ENCODE measurements at places on chromosomes 4 and X.

DNA sequence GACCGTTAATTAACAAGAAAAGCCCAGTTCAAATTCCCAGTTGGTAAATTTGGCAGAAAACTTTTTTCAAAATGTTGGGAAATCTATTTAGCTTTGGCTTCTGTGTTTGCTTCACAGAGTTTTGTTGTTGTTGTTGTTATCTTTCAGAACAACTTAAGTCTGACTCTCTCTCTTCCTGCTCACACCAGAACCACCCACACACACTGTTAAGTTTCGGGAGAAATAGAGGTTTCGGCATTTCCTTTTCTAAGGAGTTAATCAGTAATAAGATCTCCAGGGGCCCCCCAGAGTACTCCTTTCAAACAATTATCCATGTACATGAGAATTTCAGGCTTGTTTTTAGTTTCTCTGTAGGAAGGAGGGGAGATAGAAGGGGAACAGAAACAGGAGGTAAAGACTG lies 106.2 kb upstream of the PTCHD1 start:
- DNase-seq: no peak

GRCh38 chrX:96361844-96362243 lies 322.8 kb upstream of the DIAPH2 start:
- no peak for DNase-seq

- no peak for DNase-seq
Observed at GRCh38 chr4:2062808-2063524, 3.8 kb downstream of the NAT8L start.

GRCh38 chr4:43243433-43244116 lies 351.1 kb downstream of the GRXCR1 start:
- no peak for DNase-seq

DNA sequence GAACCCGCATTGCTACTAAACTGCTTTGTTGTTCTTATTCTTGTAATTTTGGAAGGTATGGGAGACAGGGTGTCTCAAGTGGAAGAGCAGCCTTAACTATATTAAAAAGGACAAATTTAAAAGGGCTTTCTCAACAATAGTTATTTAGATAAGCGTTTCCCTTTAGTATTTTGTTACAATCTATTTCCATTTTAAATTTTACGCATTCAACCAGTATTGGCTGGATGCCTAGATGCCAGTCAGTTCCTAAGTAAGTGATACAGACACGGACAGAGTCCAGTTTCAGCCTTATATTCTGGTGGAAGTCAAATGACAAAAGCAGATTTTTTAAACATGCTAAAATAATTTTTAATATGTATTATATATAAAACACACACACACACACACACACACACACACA lies 28.3 kb downstream of the FAT1 start:
- DNase-seq: no peak

- DNase-seq: no peak
Observed at GRCh38 chrX:675955-676295, 45.3 kb downstream of the SHOX start.

- no peak for DNase-seq
Observed at GRCh38 chrX:134158821-134159512, 78.0 kb upstream of the CCDC160 start.

DNA sequence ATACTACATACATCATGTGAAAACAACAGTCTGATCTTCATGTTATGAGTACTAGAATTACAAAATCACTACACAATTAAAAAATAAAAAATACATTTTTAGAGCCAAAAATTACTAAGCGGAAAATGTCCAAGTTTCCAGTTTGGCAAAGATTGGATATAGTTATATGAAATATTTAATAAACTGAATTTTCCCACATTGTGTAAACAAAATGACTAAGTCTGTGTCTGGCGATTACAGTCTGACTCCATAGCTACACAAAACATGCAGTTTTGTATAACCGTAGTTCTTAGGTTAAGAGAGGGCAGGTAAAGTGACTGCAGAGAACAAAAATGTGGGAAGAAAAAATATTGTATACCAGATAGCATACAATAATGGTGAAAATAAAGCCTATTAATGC lies 59.2 kb upstream of the TMEM47 start:
- DNase-seq: no peak

DNA sequence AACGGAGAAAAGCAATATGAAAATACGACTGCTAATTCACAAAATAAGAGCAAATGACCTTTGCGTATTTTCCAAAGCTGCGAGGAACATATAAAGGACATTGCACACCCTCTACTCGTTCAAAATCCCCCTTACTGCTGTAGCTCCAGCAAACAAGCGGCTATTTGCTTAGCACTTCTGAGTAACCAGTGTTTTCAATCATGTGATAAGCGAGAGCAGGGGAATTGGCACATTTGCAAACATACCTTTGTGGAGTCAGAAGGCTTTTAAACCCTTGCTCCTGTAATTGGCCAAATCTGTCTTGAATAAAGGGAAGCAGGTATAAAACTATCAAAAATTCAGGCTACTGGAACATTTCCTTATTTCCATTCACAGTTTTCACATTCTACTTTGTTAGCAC lies 610.2 kb downstream of the UBE2NL start:
- DNase-seq: no peak

DNA sequence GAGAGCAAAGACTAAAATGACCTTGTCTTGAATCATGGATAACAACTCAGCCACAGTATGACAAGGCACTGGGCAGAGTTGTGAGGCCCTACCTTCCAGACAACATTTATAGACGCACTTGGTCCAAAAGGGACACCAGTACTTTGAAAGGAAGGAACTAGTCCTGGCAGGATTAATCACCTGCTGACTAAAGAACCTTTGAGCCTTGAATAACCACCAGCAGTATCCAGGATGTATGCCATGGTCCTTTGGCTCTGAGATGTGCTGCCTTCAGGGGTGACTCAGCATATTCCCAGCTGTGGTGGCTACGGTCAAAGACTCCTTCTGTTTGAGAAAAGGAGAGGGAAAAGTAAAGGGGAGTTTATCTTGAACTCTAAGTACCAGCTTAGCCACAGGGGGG lies 118.1 kb upstream of the PRR32 start:
- DNase-seq: no peak

- DNase-seq: no peak
Observed at GRCh38 chr4:16237715-16238114, 11.4 kb upstream of the TAPT1 start.

GRCh38 chrX:50068285-50068563 lies 132.6 kb downstream of the AKAP4 start:
- DNase-seq: no peak

DNA sequence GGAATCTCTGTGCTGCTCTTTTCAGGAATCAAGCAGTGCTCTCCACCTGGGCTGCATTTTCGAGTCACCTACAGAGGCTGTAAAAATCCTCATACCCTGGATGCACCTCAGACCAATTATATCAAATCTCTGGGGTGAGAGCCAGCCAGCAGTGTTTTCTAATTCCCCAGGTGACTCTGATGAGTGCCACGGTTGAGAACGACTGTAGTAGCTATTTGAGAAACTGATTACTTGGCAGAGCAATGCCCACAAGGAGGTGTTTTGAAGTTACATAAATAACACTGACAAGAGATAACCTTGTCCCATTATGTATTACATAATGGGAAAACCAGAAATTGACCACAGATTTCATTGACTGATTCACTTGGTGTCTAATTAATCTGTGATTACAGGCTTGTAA lies 46.8 kb downstream of the CLCN4 start:
- DNase-seq: no peak

GRCh38 chr4:87785731-87786509 lies 13.4 kb upstream of the IBSP start:
- DNase-seq: no peak

- DNase-seq: no peak
Observed at GRCh38 chr4:105236202-105236915, 89.7 kb downstream of the TET2 start.

- no peak for DNase-seq
Observed at GRCh38 chr4:176879380-176880116, 86.8 kb upstream of the VEGFC start.

- DNase-seq: no peak
Observed at GRCh38 chr4:134668237-134668636, 466.6 kb upstream of the PABPC4L start.

GRCh38 chr4:135365065-135365464 lies 1163.5 kb upstream of the PABPC4L start:
- no peak for DNase-seq

DNA sequence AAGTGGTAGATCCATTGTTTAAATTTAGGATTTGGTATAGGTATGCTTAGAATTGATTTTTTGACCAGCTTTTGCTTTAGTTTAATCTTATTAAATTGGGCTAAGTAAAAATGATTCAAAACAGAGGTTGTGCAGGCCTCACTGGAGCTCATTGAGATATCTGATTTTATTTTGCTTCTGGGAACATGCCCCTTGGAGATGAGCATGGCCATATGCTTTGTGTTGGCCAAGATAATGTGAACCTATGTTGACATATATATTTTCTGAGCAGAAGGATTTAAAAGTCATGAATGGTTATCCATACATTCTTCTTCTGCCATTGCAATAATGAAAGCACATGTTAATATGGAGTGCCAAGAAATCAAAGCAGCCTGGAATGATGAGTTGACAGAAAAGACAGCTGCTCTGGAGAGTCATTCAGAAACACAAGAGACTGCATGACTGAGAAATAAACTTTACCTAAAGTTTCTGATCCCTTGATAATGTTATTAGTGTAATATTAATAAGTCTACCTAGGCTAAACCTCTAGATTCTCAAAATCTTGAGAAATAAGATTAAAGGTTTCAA lies 489.7 kb upstream of the GNPDA2 start:
- DNase-seq: no peak

GRCh38 chr4:84965553-84966381 lies 723 bp downstream of the WDFY3 start:
- no peak for DNase-seq

DNA sequence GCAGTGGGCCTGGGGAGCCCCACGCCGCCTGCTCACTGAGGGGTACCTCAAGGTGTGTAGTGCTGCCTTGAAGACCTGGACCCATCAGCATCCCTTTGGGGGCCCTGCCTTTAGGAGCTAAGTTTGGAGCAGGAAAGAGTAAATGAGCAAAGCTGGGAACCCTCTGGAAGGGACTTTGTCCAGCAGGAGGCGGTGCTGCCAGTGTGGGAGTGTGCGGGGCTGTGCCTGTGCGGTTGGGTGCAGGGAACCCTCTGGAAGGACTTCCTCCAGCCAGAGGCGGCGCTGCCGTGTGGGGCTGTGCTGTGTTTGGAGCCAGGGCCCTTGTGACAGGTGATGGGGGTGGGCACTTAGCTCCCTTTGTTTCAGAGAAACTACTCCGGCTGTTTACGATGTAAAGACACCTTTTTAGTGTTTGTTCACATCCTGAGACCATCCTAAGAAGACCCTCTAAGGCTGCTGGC lies 25.8 kb downstream of the RGS12 start:
- DNase-seq: no peak
